ENCODE measurements at places on chromosomes 12 and 14. TPM values are rescaled to one million over a fixed set of nuclear protein-coding genes. Genes with fewer than 3 reads are reported as not detected.

- no peak for DNase-seq
Observed at GRCh38 chr14:29220566-29220965, 454.0 kb downstream of the FOXG1 start.

DNA sequence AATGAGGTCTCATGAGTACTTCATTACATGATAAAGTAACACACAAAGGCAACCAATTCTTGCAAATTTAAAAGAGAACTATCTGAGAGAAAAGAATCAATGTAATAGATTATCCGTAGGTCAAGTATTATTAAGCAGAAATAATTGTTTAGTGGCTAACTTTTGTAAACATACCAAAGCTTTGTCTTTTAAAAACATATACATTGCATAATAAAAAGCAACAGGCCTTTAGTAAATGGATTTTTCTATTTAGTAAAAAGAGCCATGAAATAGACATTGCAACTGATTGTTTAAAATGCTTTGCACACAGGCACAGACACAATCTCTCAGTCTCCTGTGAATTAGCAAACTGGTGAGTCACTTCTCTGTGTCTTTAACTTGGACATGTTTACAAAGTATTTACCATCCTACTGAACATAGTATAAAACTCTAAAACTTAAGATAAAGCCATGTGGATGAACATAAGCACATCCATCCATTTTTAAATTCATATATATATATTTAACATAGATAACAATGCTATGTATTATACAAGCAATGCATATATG lies 518.7 kb upstream of the MGAT4C start:
- DNase-seq, result no peak

GRCh38 chr12:54158610-54159009 lies 30.2 kb downstream of the SMUG1 start:
- DNase-seq, result no peak

- DNase-seq, result no peak
Observed at GRCh38 chr12:92191061-92191460, 45.4 kb upstream of the BTG1 start.

GRCh38 chr14:104281768-104282301 lies 143.4 kb downstream of the KIF26A start:
- no peak for DNase-seq

DNA sequence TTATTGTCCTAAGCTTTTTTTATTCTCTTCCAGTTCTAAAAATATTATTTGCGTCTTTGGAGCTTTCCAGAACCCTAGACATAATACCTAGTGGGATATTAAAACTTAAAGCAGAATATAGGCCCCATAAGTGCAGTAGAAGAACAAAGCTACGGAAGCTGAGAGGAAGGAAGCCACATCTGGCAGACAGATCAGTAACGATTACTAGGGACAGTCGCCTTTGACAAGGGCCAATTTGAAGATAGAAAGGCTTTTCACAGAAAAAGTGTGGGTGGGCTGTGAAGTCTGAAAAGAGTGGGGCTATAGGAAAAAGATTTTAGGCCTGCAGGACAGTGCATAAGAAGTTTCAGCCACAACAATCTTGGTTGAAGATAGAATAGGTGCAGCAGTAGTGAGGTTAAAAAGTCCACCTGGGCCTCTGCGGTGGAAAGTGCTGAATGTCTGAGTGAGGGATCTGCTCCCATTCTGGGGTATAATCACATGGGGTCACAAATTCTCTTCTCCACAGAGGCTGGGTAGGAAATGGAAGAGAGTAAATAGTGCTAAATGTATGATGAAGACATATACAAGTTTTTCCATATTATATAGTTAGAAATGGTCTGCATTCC lies 114.5 kb downstream of the CMAS start:
- no peak for DNase-seq

- no peak for DNase-seq
Observed at GRCh38 chr12:52223406-52224039, 9.5 kb upstream of the KRT7 start.

DNA sequence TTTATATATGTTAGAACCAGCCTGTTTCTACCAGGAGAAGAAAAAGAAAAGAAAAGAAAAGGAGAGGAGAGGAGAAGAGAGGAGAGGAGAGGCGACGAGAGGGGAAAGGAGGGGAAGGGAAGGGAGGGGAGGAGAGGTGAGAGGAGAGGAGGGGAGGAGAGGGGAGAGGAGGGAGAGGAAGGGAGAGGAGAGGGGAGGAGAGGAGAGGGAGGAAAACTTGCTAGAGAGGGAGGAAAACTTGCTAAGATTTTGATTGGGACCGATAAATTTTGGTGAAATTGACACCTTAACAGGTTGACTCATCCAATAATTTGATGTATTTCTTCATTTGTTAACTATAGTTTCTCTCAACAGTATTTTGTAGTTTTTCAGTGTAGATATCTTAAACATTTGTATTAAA lies 164.0 kb upstream of the SYT1 start:
- no peak for DNase-seq

GRCh38 chr12:47839214-47839876 lies 19.6 kb upstream of the HDAC7 start:
- no peak for DNase-seq

GRCh38 chr12:5611162-5611561 lies 179.3 kb downstream of the NTF3 start:
- DNase-seq, result no peak

DNA sequence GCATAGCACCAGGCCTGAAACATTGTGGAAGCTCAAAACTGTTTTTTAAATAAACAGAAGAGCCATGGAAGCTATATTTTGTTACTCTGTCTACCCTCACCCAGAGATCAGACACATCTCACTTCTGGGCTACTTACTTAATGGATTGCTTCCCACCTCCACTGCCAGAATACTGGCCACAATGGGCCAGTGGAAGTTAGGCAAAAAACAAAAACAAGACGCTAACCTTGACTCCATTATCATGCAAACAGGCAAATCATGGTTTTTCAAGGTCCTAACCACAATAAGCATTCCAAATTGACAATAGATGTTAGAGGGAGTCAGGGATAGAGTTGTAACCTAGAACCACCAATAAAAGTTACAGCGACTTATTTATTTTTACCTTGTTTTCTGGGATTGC lies 52.7 kb upstream of the PTCSC3 start:
- DNase-seq, result no peak

DNA sequence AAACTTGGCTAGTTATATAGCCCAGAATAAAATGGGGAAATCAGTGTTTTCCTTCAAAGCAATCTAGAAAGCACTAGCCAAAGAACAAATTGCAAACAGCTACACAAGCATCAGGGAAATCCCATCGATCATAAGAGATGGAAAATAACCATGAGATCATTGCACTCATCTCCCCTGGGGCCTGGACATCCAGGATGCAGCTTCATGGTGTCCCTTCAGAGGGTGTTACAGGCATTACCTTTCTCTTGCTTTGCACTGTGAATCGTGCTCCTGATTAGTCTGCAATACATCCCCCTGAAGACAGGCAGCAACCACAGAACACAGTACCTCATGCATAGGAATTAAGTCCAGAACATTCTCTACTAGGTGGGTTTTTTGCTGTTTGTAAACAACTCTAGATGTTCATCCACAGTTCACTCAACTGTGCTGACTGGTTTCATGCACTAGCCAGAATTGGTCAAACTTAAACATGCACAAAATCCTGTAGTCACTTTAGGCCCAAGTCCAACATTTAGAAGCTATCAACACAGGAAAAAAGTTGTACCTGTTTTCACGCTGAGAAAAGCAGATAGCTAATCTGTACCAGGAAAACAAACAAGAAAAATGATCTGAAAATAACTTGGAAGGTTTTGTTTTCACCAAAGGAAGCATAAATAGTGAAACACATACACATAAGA lies 120.1 kb downstream of the ZFP36L1 start:
- DNase-seq, result peak; percentile 65

DNA sequence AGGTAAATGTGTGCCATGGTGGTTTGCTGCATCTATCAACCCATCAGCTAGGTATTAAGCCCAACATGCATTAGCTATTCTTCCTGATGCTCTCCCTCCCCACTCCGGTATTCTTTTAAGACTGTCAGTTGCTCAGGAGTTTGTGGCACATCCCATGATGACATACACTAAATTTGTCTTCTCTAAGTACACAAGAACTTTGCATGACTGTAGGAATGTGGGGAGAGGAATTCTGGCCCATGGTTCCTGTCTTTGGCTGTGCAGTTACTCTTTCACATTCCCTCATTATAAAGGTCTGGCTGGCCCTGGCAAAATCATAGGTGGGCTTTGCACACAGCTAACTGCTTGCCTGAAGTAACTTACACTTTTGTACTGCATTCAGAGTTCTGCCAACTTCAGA lies 30.3 kb downstream of the HMGA2 start:
- DNase-seq, result no peak

- DNase-seq, result no peak
Observed at GRCh38 chr12:25934456-25934855, 24.0 kb upstream of the RASSF8 start.

GRCh38 chr12:24780697-24781368 lies 168.1 kb downstream of the BCAT1 start:
- no peak for DNase-seq

Gene GALNT9
- 0.45 TPM for polyA plus RNA-seq

Gene PEBP1
- polyA plus RNA-seq, result 215 TPM

Gene P2RX7
- polyA plus RNA-seq, result 1.9 TPM

Gene LAG3
- polyA plus RNA-seq, result 0.60 TPM

Gene TC2N
- polyA plus RNA-seq, result 28.2 TPM

Gene CCDC175
- not detected for polyA plus RNA-seq
